ENCODE measurements at places on chromosomes 5 and 9. TPM values are rescaled to one million over a fixed set of nuclear protein-coding genes. Genes with fewer than 3 reads are reported as not detected.
A peak's percentile ranks its signal among the peaks of the same experiment; 100 is the strongest.

TERT gene
- total RNA-seq, result not detected

DNA sequence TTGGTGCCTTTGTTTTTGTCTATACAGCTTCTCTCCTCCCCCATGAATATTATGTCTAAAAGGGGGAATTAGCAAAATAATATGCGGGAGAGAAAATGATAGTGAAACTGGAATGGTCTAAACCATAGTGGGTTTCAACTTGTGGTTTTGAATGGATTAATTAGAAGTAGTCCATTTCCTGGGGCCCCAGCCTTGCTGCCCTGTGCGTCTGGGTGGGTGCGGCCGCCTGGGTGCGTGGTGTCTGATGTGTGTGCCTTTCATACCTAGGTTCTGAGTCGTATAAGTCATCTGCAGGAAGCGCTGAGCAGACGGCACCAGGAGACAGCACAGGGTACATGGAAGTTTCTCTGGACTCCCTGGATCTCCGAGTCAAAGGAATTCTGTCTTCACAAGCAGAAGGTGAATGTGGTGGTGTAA, 120.0 kb upstream of the CACNA1B start:
- H3K36me3 ChIP-seq, result peaks cover 54% of the 10 kb centered on the region
- H3K4me1 ChIP-seq, result peaks cover 15% of the 10 kb centered on the region
- H3K27ac ChIP-seq, result peak overlapping the region; percentile 44
- DNase-seq, result peak; percentile 93
- no peaks in the 10 kb centered on the region for H3K27me3 ChIP-seq

DNA sequence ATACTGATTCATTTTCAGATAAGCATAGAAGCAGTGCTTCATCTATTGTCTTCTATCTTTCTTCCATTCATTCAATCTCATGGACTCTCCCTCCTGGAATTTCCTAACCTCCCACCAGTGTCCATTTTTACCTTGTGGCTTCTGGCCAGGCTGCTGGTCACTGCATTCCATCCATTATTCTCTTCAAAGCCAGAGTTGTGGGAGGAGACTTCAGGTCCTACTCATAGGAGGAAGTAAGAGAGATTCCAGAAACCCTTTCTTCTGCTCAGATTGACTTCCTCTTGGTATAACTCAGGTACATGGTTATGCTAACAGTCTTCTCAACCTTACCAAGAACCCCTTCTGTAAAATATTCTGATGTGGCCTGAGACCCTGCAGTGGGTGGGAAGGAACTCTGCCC, 153.3 kb upstream of the SLC12A2 start:
- DNase-seq, result no peak
- no peak overlapping the region for H3K4me3 ChIP-seq
- no peaks in the 10 kb centered on the region for H3K36me3 ChIP-seq
- no peak overlapping the region for H3K27ac ChIP-seq
- peaks cover 16% of the 10 kb centered on the region for H3K4me1 ChIP-seq

MSMP gene
- not detected for total RNA-seq

- H3K27me3 ChIP-seq, result no peaks in the 10 kb centered on the region
- H3K27ac ChIP-seq, result no peak overlapping the region
- H3K4me3 ChIP-seq, result no peak overlapping the region
- no peak for DNase-seq
- no peaks in the 10 kb centered on the region for H3K4me1 ChIP-seq
These were observed 27.5 kb upstream of the GABBR2 start for GRCh38 chr9:98736226-98736625.

Measured in osteoblast (primary cell).